ENCODE measurements at places on chromosomes 5 and 9.

- DNase-seq = no peak
These were observed 50.3 kb downstream of the MTAP start for GRCh38 chr9:21852754-21853153.

DNA sequence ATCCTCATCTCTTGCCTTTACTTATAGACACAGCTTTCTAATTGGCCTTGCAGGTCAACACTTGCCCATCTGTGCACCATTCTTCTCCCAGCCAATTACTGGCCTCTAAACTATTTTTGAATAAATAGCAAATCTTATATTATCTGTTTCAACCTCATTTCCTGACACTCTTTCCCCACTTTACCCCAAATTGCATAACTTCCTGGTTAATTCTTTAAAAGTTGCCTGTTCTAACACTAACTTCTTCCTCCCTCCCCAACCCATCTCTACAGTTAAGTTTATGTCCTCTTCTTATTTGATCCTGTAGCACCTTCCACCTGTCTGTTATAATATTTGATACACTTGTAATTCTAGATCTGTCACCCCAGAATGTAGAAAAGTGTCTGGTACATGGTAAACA, 372.1 kb downstream of the PDE4D start:
- no peak for DNase-seq

DNA sequence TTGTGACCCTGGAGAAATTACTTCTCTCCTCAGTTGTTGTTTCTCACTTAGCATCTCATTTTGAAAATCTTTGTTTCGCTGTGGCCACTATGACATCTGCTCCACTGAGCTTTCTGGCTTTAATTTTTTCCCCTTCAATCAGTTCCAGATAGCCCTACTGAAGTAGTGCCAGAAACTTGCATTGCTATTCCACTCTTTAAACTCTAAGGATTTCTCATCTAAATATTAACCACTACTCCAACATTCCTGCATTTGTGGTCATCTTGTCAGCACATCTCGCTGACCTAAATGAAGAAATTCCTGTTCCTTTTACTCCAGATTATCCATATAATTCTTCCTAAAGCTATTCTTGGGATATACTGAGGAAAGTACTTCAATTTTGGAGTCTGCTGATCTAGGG, 15.3 kb upstream of the NOL6 start:
- no peak for DNase-seq

- DNase-seq = no peak
These were observed 2.2 kb downstream of the BTNL3 start for GRCh38 chr5:180990882-180991242.

- no peak for DNase-seq
These were observed 569.8 kb downstream of the CTNND2 start for GRCh38 chr5:11334404-11334803.

DNA sequence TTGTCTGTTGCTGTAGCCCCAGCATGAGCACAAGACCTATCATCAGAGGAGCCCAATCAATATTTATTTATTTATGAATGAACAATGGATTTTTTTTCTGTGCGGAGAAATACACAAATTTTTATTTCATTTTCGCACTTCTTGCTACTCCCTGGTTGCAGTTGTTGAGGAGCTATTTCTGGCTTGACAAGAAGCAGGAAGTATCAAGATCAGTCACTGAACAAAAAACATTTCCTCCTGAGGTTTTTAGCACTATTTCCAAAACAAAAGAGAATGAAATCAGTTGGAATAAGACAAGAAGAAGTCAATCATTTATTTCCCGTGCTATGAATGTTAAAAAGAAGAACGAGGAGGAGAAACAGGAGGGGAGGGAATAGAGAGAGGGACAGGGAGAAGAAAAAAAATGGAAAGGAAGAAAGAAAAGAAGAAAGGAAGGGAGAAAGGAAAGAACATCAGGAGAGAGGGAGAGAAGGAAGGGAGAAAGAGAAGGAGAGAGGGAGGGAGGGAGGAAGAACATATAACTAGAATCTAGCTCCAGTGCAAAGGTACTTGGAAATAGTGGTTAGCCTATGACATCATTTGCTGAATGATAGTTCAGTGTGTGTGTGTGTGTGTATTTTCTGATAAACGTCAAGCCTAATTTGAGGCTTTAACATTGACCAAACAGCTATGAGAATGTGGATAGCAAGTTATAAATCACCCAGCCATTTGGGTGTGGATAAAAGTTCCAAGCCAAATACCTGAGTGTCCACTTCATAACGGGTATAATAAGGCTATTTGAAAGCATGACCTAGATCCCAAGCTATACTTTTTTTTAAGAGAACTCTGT, 586.0 kb downstream of the EBF1 start:
- DNase-seq = no peak

DNA sequence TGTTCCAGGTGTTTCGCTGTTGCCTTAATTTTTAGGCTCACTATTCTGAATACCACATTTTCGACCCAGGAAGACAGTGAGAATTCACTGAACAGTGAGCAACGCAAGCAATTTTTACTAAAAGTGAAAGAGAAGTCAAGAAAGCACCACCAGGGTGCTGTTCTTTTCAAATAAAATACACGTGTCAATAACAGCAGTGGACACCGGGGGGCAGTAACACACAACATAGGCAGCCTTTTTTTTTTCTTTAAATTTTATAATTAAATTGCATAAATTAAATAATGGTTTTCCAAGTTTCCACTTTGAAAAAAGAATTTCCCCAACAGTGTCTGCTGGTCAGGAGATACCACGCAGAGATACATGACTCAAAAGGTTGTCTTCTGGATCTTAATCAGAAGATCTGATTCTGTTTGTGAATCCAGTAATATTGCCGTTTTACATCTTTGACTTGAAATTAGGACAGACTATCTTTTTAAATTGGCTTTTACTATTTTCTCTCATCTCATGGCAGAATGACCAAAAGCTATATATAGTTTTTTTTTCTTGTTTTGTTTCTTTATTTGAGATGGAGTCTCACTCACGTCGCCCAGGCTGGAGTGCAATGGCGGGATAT, 47.1 kb upstream of the SH3GL2 start:
- DNase-seq = no peak

- no peak for DNase-seq
These were observed 680 bp downstream of the GLRA1 start for GRCh38 chr5:151923866-151924476.

GRCh38 chr9:115209601-115210306, 91.8 kb upstream of the TNC start:
- DNase-seq = no peak

- no peak for DNase-seq
These were observed 454 bp downstream of the NELFB start for GRCh38 chr9:137255448-137256114.

GRCh38 chr9:77667151-77667550, 19.0 kb upstream of the GNA14 start:
- DNase-seq = no peak

DNA sequence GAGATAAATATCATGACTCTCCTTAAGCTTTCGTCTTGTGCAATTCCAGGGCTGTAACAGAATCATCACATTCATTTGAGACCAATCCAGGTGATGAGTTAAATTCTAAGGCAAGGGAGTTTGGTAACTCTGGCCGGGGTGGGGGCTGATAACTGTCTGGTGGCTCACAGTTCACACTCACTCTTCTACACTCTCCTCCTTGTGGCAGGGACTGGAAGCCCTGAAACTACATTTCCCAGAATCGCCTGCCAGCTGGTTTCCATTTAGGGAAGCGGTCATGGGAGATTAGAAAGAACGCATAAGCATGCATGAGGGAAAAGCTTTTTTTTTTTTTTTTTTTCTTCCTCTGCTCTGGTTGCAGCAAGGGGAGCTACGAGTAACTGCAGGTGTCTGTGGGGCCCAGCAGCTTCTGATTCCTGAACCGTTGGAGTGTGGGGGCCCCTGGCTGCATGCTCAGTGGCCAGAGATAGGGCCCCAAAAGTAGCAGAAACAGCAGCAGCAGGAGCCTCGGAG, 154.8 kb upstream of the TBC1D2 start:
- DNase-seq = no peak

DNA sequence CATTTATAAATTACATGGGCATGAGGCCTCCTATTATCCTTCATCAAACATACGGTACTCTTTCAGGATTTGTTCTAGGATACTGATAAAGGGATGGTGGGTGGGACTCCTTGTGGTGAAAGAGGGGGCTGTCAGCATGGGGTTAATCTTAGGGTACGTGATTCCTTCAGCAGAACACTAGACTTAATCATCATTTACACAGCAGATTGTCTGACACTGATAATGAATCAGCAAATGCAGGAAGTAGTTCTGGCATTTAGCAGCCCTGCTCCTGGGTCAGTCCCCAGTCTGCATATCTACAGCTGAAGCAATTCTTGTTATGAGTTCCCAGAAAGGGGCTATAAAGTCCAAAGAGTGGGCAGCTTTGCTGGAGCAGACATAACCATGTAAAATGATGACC, 384.6 kb downstream of the SPOCK1 start:
- DNase-seq = no peak

- DNase-seq = no peak
These were observed at the start of gene DMRTA1 for GRCh38 chr9:22446589-22446949. Gene DMRTA1, plus strand, starts transcription at chr9:22446824. Its CDS starts 242 bp downstream, at chr9:22447066.

DNA sequence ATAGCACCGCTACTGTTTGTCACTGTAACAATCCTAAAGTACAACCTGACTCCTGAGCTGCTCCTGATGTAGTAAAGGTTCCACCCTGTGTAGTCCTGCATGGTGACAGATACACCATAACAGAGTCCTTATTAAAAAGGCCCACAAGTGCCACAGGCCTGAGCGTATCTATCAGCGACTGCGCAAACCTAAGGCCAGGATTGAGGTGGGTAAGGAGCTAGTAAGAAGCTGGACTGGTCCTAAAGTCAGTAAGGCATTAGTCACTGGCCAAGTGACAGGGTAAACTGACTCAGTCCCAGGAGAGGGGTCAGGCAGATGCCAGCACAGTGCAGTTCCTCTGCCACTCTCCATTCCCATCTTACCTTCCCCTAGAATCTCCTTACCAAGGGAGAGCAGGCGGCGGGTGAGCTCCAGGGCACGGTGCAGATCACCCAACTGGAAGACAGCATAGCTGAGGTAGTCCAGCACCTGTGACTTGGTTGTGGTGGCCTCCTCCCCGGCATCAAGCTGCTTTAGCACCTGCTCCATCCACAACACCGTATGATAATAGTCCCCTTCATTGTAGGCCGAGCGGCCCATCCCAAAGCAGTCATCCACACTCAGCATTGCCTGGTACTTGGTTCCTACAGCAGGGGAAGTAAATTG, 17.6 kb downstream of the P4HA2 start:
- DNase-seq = no peak

DNA sequence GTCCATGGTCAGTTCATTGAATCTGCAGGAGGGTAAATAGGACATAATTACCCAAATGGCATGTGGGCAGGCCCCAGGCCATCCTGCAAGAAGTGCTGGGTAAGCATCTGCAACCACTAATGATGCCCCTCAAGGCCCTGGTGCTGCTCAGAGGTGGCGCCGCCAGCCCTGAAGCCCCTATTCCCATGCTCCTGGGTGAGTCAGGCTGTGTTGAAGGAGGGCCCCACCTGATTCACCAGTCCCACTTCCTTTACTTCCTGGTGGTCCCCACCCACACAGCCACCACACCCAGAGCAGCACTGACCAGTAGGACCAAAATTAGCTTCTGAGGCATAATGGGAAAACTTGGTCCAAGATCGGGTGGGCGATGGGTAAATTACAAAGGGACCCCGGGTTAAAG, 120.4 kb upstream of the SPRY4 start:
- no peak for DNase-seq

DNA sequence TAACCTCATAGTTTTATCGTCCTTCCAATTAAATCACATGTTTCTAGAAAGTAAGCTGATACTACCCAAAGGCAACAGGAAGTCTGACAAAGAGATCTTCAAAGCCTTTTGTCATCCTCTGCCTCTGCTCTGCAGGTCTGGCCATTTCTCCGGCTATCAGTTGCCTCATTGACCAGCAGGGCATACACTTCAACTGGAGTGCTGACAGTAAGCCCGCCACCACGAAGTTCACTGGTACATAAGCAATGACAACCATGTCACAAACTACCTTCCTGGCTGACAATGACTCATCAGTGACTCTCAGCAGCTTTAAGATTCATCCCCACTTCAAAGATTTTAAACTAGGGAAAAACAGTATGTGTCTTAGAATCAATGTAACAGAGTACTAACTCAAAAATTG, 20.6 kb downstream of the SPTLC1 start:
- no peak for DNase-seq

- DNase-seq = no peak
These were observed 17.5 kb downstream of the LCP2 start for GRCh38 chr5:170280011-170280493.

DNA sequence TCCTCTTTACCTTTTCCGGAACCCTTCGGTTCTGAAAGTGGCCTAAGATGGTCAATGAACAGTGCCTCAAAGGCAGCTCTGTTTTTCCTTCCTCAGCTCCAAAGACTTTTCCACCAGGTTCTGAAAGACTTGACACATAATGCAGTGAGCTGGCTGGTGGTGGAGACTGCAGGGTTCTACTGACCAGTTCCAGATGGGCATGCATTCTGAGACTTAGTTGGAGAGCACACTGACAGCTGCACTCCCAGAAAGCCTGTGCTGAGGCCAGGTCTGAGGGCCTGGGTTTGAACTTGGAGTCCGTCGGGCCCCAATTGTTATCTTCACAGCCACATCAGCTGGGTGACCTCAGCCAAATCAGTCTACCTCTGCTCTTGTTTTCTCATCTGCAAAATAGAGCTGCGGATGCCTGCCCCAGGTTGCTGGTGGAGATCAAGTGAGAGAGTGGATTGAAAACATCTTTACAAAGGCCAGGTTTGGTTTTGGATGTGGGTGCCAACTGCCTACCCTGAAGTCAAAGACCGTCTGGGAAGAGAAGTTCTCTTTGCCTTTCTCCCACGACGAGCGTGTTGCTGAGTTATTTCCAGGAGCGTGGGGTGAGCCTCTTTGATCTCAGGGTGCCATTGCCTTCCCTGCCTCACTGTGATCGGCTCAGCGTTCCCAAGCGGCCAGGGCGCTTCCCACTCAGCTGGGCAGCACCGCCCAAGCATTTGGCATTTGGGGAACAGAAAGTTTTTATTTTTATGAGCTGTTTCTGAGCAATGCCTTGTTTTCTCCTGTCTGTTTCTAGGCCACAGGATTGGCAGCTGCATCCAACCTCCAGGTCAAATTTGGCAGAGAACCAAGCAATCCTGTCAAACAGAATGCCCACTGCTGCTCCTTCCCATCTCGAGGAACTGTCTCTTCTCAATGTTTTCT, 54.9 kb downstream of the RAD23B start:
- no peak for DNase-seq

DNA sequence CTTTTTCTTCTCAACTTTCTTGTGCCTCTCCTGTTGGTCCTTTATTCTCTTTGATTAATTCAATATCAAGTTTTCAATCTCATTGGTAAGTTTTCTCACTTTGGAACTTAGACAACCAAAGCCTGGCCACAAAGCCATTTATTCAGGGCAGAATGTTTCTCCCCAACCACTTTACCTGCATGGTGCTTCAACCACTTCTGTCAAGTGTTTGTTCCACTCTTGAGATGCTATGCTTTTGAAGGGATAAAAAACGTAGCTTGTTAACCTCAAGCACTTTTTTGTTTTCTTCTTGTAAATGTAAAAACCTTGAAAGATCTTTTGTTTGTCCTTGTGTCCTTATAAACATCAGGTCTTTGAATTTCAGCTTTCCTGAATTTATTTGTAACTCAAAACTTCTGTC, 966.7 kb downstream of the MAT2B start:
- no peak for DNase-seq

Measured in esophagus squamous epithelium (tissue), 5 donors.